ENCODE measurements at places on chromosomes 13 and 19. TPM values are rescaled to one million over a fixed set of nuclear protein-coding genes. Genes with fewer than 3 reads are reported as not detected.

PGLYRP1 gene
- not detected for total RNA-seq

ZNF628 gene
- 29.9 TPM for total RNA-seq

INAFM1 gene
- total RNA-seq = 20.2 TPM

DAND5 gene
- not detected for total RNA-seq

KRTDAP gene
- total RNA-seq = not detected

GRCh38 chr13:27933580-27934328 is 14.0 kb downstream of the PDX1 start:
- peak; percentile 64 for DNase-seq

DNA sequence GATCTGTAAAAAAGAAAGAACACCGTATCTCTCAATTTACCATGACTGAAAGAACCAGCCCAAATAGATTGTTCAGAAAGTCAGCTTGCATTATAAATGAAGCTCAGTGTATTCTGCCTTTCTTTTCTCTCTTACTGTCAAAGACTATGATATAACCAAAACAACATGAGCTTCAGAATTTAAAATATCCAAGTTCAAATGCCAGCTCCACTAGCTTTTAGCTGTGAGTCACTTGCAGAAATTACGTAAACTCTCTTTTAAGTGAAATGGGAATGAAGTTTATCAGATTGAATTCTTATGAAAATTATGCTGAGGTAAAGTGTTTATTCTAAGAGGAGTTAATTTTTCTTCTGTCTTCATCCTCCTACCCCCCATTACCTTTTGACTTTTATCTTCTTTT is 20.0 kb upstream of the POSTN start:
- no peak for DNase-seq

- DNase-seq = peak; percentile 39
Measured at GRCh38 chr19:15161028-15161984, 39.5 kb downstream of the NOTCH3 start.

- no peak for DNase-seq
Measured at GRCh38 chr13:99805361-99805760, 166.2 kb downstream of the ZIC5 start.

- DNase-seq = no peak
Measured at GRCh38 chr19:4007836-4008539, 452 bp downstream of the PIAS4 start.

GRCh38 chr13:85709072-85709471 is 90.1 kb downstream of the SLITRK6 start:
- DNase-seq = no peak

- no peak for DNase-seq
Measured at GRCh38 chr19:41307090-41307875, 2.7 kb upstream of the CCDC97 start.

DNA sequence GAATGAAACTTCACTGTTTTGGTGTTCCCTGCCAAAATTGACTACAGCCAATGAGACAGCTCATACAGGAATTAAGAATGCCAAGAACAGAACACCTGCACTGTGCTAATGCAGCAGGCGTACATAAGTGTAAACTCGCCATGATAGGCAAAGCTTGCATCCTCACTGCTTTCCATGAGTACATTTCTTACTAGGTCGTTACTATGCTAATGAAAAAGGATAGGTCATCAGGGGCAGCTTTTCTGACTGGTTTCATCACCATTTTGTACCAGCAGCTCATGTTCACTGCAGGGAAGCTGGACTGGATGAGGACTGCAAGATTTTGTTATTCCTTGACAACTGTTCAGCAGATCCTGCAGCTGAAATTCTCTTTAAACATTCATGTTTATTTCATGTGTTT is 1383.8 kb downstream of the EFNB2 start:
- no peak for DNase-seq

DNA sequence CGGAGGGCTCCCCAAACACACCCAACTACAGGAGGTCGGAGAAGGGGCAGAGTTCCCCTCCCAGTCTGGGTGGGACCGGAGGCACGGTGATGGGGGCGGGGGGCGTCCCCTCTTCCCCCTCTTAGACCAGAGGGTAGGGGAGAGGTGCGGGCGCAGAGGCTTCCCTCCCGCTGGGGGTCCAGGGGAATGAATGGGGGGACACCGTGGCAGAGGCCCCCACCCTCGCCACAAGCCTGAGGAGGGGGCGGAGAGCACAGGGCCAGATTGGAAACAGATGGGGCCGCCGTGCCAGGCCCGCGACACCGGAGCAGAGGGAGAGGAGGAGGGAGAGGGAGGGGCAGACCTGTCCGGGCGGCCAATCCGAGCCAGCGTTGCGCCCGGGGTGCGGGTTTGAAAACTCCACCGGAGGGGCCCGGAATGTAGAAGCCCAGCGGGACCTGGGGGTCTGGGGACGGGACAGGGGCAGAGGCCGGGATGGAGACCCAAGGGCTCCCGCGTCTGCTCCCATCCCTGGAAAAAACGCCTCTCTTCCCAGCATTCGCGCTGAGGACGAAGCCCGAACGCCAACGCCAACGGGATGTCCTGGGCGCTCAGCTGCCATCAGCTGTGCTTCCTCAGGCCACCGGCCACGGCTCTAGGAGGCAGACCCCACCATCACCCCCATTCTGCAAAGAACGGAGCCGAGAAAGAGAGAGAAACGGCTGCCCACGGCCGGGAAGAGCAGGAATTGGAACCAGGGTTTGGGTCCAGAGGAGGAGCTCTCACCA is 46.8 kb downstream of the PTPRS start:
- DNase-seq = no peak

All from HT-29 (cell line).